ENCODE measurements at places on chromosomes 3 and 15.

DNA sequence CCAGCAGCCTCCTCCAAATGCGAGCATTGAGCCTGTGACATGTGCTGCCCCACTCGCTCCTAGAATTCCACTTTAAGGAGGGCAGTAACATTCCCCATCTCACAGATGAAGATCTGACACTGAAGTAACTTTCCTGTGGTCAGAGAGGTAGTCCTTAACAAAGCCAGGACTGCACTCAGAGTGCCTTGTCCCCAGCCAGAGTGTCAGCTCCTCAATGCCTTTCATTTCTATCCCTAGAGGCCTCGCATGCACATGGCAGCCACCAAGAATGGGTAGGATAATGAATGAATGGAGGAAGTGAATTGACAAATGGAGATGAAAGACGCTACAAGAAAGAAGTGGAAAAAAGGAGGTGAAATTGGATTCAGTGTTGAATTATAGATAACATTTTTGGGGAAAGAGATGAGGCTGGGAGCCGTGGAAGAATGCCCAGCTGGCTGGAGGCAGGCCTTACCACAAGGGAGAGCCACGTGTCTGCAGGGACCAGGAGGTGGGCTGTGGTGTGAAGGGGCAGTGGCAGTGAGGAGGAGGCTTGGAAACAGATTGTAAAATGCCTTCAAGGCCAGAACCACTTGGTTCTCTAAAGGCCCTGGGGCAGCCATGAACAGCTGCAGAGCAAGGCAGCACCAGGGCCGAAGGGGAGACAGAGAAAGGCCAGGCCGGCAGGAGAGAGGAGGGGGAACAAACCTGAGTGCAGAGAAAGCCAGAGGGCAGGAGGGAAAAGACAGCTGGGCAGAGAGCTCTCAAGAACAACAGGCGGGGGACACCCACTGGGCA, 10.4 kb downstream of the CFAP92 start:
- DNase-seq: no peak

- DNase-seq: no peak
These were observed 102.5 kb upstream of the TJP1 start for GRCh38 chr15:29924750-29925149.

GRCh38 chr3:45673273-45673672, 15.9 kb upstream of the SACM1L start:
- no peak for DNase-seq

- no peak for DNase-seq
These were observed 6.5 kb downstream of the RPS17 start for GRCh38 chr15:82533801-82534200.

GRCh38 chr15:96264351-96264798, 66.1 kb upstream of the NR2F2 start:
- DNase-seq: no peak

DNA sequence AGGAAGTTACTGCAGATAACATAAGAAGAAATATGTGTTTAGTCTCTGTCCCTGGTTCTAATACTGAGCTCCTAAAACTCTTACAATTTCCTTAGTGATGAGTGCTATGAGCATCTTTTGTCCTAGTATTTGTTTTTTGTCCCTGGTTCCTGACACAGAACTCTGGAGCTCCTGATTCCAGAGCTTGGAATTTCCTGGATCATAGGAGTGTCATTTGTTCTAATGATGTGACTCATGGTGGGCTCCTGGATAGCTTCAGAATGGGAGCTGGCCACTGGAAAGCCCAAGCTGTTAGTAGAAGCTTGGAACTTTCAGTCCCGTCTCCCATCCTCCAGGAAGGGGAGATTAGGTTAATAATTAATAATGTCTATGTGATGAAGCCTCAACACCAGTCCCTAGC, 98.2 kb downstream of the CNTN6 start:
- no peak for DNase-seq

GRCh38 chr15:39194106-39194830, 386.6 kb upstream of the THBS1 start:
- no peak for DNase-seq

DNA sequence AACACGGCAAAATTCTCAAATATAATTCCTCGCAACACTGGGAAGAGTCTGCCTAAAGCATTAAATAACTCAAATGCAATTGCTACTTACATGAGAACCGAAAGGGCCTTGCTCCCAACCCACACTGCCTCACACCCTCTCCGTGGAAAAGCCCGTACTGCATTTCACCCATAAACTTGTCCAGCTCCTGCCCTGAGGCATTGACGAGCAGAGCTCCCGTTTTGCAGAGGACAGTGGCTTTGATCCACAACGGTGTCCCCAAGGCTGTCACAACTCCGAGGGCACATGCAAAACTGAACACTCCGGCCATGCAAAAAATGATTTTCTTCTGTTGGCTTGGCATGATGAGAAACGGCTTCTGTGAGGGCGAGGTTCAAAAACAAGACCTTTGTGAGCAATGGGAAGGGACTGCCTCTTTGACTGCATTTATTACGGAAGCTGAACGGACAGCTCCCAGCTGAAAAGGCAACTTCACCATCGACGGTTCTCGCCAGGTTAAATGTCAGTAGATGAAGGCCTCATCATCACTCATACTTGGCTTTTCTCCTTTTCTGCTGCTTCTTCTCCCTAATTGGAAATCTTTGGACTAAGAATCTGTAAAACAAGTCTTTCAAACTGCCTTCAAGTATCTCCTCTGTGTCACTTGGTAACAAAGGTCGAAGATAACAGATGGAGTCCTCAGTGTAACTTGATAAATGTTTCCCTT, at the start of gene CLRN1:
Gene CLRN1 (minus strand): TSS at position 362 of the 706 bp plus-strand sequence. CDS start 19 bp downstream, at position 343.
- DNase-seq: no peak

GRCh38 chr3:141388823-141389621, 20.7 kb downstream of the ZBTB38 start:
- no peak for DNase-seq

GRCh38 chr15:35934383-35935049, 388.6 kb upstream of the DPH6 start:
- DNase-seq: no peak
